ENCODE measurements at places on chromosomes 6 and 20.

DNA sequence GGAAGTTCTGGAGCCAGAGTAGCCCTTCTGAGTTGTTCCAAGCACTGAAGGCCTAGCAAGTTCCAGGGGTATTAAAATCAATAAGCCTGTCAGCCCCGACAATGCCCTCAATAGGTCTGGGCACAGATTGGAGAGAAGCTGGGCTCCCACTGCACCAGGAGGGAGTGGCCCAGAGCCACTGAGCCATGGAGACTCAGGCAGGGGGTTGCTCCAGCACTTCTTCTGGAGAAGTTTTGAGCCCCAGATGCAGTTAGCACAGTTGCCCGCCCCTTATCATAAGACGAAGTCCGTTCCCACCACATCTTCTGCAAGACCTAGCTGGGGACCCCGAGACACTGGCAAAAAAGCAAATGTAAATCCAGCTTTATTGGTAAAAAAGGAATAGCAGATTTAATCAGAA, 13.0 kb downstream of the DEFB132 start:
- DNase-seq = no peak

DNA sequence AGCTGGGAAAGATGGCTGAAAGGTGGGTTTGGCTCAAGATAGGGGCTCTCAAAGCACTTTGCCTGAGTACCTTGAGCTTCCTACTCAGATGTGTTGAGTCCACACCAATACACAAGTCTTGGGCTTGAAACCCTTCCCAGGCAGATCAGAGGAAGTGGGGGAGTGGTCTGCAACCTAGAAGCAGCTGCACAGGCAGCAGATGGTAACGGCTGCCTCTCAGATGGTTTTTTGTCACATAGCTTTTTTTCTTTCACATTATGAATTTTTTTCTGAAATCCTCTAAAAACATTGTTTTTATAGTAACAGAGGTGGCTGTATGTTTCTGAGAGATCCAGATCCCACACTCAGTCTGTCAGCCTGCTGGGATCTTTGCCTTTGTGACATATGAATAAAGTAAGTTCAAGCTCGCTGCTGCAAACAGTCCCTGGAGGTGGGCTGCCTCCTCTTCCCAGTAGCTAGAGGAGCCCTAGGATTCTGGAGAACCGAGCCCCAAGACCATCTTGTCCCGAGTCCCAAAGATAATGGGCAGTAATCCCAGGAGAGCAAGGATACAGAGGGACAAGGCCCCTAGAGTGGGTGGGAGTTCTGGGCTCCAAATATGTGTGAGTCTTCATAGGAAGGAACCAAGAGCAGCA, 97.1 kb upstream of the TOP1 start:
- no peak for DNase-seq

DNA sequence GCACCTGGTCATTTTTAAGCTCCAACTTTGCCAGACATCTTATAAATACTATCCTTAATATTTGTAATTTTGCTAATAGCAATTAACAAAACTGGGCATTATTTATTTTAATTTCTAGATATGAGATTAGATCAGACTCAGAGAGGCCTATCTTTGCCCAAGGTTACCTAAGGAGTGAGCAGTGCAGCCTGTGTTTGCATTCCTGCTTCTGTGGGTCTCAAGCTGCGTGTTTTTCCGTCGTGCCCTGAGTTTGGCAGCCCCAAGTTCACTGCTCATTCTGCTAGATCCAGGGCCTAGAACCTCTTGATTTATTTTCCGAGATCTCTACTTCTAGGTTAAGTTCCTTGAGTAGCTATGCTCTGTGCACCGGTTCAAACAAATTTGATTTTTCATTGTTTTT, 11.0 kb upstream of the ADGRG6 start:
- DNase-seq = no peak

DNA sequence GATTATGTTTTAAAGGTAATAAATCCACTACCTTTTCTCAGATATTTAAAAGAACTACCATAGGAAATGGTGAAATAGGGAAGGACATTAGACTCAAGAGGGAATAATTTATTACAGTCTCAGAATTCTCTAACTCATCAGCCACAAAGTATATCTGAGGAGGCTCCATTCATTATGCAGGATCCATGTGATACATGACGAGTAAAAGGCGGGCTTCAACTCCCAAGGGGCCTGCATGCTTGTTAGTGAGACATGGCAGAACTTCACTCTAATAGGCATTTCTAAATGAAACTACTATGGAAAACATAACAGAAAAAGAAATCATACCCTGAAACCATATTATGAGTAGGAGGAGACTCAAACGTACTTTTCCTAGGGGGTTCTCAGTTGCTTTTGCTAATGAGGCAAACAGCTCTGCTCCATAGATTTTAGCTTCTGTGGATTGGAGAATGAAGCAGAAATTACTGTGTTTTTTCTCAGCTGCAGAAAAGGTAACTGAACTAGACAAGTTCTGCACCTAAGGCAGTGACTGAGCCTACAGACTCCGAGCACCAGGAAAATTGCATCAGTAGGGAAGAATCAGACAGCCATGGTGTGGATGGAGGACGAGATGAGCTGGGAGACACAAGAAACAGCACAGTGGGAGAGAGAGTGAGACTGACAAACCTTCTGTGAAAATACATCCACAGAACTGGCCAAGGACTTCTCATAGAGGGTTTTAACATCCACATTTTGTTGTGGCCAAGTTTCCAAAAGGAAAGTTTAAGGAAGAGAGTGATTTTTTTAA, 254.6 kb upstream of the PRDM1 start:
- DNase-seq = no peak

GRCh38 chr6:114955363-114955762, 612.5 kb upstream of the HS3ST5 start:
- no peak for DNase-seq

GRCh38 chr6:22886650-22887581, 317.6 kb downstream of the HDGFL1 start:
- DNase-seq = no peak

DNA sequence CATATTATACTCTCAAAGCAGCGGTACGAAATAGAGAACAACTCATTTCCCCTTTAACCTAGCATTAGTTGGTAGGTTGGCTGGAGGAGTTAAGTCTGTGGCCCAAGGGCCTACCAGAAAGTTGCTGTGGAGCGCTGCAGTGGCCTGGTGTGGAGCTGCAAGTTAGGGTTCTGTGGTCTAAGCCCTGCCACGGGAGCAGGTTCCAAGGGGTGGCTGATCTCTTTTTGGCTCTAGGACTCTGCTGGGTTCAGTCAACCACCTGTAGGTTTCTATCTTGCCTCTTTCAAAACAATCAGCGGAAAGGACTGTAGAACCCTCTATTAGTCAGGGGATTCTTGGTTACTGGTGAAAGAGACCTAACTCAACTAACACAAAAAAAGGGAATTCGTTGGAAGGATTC, 54.5 kb upstream of the TULP4 start:
- DNase-seq = no peak

GRCh38 chr6:89702349-89702748, 63.8 kb upstream of the LYRM2 start:
- no peak for DNase-seq

DNA sequence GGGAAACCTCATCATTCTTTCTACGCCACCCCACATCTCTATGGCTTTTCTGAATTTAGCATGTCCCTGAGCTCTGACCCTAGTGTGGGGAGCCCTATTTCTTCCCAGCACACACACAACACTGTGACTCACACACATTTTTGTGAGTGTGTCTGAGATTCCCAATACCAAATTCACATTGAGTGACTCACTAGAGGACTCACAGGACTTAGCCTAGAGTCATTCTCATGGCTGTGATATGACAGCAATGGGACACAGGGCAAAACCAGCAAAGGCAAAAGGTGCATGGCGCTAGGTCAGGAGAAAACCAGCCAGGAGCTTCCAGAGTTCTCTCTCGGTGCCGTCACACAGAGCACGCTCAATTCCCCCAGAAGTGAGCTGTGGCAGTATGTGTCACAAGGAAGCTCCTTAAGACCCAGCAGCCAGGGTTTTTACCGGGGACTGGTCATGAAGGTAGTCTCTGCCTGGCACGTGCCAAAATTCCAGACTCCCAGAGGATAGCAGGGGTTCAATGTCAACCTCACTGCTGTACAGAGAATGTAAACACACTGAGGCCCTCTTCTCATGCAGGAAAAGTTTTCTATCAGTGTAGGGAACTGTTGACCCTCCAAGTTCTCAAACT, 6.2 kb downstream of the CSTL1 start:
- DNase-seq = no peak

DNA sequence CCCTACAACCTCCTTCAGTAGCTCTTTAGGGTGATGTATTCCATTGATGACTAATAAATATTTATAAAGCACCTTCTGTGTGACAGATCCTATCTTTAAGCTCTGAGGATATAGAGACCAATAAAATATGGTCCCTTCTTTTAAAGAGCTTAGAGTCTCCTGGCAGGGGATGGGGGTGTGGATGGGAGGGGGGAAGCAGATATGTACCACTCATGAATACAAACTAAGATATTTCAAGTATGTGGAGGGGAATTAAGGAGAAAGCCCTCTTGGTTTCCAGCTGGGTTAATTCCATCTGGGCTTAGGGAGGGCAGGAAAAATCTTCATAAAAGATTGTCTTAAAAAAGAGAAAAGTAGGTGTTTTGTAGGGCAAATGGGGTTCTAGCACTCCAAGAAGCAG, 21.6 kb upstream of the FBXO9 start:
- DNase-seq = no peak

GRCh38 chr6:22082218-22082617, 214.6 kb downstream of the PRL start:
- no peak for DNase-seq

GRCh38 chr6:131787766-131788712, 19.8 kb upstream of the ENPP1 start:
- no peak for DNase-seq

GRCh38 chr20:19937651-19938420, 79.3 kb upstream of the NAA20 start:
- DNase-seq = peak; percentile 41

GRCh38 chr6:85792254-85792653, 149.6 kb upstream of the SYNCRIP start:
- DNase-seq = no peak

DNA sequence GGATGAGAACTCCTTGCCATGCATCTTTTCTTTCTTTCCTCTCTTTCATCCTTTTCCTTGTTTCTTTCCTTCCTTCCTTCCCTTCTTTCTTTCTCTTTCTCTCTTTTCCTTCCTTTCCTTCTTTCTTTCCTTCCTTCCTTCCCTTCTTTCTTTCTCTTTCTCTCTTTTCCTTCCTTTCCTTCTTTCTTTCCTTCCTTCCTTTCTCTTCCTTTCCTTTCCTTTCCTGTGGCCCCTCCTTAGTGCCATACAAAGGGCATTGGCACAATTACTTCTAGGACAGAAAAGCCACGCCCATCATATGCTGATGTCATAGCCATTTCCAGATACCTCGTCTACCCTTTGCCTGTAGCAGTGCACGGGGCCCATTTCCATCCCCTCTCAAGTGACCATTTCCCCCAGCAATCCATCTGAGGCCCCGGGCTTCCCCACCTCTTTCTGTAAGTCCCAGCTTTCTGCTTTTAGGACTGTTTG, 2.2 kb upstream of the CENPB start:
- DNase-seq = no peak

DNA sequence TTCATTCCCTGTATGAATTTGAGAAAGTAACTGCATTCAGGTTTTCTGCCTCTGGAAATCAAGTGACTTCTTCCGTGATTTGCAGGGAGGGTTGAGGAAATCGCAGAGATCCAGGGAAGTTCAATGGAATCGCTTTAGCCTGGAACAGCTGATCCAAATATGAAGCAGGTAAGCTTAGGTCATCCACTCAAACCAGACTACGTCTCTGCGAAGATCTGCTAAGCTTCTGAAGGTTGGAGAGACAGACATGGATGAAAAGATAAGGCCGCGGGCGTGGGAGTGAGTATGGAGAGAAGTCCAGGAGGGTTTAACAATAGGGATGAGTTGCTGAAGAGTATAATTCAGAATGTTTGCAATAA, 34.2 kb upstream of the BTN3A2 start:
- peak; percentile 8 for DNase-seq

GRCh38 chr6:107737397-107737793, 86.7 kb downstream of the SCML4 start:
- no peak for DNase-seq

GRCh38 chr6:143674483-143675381, 3.0 kb upstream of the PHACTR2 start:
- DNase-seq = no peak

DNA sequence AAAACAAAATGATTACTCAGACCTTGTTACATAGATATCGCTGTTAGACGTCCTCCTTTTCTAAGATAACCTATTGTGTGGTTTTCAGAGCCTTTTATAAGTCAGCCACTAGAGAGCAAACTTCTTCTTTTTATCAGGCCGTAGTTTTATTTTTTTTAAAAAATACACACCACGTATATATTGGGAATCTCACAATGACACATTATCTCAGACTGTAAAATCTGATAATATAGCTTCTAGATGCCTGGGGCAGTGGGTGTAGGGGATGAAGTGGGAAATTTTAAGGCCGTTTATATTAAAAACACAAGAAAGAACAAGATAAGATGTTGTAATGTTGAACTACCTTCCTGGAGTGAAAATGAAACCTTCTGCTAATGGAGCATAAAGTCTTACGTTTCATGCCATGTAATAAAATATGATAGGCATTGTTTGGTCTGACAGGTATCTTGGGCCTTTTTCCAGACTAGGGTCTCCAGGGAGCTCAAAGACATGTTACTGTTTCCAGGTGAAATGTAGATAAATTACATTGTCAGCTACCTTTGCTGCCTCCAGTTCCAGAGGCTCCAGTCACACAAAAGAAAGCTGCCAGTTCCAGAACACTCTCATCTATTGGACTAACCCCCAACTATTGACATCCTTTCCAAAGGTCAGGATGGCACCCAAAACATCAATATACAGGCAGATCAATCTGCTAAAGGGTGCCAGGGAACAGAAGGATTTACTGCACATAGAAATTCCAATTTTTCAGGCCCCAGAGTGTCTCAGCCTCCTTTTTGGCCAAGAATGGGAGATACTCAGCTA, 130.2 kb upstream of the AKIRIN2 start:
- DNase-seq = peak; percentile 60

DNA sequence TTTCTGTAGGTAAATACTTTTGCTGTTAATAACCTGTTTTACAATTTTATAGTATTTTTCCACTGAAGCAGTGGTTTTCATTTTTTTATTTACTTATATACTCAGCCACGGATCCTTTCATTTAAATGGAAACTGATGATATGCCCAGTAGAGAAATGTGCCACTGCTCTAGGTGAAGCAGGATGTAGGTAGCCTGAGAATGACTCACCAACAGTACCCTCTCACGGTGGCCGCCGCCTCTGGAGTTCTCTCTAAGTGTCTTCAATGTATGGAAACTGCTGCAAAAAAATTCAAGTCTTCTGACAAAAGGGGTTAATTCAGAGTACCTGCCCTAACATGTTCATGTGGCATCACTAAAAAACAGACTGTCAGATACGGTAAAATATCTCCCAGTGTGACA, 6.4 kb downstream of the EYA4 start:
- no peak for DNase-seq
